ENCODE measurements at places on chromosomes 7 and 10.

GRCh38 chr7:123727071-123727837, 21.5 kb downstream of the WASL start:
- no peak for DNase-seq

DNA sequence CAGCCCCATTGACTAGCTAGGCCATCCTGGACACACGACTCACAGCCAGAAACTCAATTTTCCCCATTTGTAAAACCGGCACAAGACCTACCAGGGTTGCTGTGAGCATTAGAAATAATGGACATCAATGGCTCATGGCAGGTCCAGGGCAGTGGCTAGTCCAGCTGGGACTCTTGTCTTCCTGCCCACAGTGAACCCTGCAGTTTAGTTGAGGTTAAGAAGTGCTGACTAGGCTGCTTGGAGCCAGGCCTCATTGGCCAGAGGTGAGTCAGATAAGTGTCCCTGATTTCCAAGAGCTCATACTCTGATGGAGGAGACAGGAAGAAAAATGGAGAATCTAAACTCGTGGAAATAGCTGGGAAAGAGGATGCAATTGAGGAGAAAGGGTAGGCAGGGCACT, 123.4 kb upstream of the ZNF92 start:
- no peak for DNase-seq

DNA sequence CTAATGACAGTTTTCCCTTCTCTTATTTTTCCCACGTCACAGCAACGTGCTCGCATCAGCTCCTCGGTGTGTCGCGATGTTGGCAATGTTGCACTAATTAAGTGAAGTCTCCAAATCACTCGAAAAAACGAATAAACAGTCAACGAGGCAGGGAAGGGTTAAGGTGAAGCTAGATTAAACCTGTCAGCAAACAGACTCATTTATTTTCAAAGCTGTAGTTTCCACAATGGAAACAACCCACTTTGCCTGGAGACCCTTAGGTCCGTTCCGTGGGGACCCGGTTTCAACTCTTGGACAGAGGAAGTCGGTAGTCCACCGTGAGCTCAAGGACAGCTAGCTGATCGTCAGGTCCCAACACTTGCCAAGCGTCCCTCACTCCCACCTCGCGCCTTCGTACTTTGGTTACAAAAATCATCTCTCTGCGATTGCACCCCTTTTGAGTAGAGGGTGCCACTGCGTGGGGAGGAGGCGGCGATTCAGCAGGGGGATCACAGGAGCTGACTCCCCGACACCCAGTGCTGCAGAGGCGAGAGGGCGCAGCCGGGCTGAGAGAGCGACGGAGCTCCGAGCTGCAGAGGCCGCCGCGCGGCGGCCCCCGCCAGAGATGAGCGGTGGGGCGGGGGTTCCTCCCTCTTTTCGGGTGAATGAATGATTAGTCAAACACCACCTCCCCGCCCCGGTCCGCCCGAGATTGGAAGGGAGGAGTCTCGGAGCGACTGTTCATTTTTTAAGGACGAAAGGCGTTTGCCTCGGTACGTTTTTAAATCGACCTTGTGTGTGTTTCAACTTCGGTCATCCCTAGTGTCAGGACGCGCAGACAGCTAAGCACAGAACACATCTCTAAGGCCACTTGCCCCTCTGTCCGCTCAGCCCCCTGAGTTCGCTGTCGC, 1.3 kb upstream of the BMPER start:
- no peak for DNase-seq

GRCh38 chr7:117908031-117908795, 35.0 kb upstream of the CTTNBP2 start:
- no peak for DNase-seq

All from effector CD8-positive, alpha-beta T cell (primary cell).